ENCODE measurements at places on chromosomes 7 and 10. TPM values are rescaled to one million over a fixed set of nuclear protein-coding genes. Genes with fewer than 3 reads are reported as not detected.

The TIMM23 gene
- total RNA-seq: 28.4 TPM

- DNase-seq: peak; percentile 80
These were observed 58.2 kb upstream of the ANTXRL start for GRCh38 chr10:46228563-46229071.

The EBLN1 gene
- total RNA-seq: not detected

DNA sequence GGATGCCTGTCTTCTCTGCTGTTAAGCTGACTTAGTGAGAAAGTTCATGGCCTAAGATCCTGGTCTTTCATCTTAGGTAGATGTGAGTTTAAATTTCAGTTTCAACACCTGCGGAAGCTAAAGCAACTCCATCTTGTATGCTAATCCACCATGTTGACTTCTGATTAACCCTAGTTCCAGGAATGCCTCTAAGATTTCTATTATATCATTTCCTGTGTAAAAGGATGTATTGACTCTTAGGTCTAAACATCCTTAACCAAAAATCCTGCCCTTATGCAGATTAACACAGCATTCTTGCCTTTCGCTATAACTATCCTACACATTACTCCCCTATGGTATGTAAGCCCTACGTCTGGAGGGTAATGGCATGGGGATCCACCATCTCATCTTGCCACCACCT lies 94.4 kb upstream of the CCDC6 start:
- DNase-seq: no peak

Data from left lobe of liver (tissue), 2 donors.